ENCODE measurements at places on chromosomes 11 and 22.
A peak's percentile ranks its signal among the peaks of the same experiment; 100 is the strongest.

DNA sequence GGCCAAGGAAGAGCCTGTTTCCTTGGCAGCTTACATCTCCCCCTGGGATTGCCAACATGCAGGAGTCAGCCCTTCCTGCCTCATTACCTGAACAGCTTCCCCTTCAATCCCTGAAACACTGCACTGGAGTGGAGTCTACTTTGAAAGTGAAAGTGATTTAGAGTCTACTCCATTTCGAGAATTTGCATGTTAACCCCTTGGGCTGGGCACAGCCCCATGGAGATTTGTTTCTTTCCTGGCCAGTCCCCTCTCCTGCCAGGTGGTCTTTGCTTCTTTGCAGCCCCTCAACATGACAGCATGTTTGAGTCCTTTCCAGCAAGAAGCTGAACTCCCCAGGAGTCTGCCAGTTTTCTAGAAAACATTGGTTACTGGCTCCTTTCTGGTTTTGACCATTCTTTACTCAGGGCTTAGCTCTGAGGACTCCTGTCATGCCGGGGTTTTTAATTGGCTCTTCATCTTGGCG lies 59.9 kb downstream of the TRAF6 start:
- DNase-seq = no peak

- DNase-seq = no peak
These were observed 98.5 kb upstream of the RTL6 start for GRCh38 chr22:44596396-44597125.

DNA sequence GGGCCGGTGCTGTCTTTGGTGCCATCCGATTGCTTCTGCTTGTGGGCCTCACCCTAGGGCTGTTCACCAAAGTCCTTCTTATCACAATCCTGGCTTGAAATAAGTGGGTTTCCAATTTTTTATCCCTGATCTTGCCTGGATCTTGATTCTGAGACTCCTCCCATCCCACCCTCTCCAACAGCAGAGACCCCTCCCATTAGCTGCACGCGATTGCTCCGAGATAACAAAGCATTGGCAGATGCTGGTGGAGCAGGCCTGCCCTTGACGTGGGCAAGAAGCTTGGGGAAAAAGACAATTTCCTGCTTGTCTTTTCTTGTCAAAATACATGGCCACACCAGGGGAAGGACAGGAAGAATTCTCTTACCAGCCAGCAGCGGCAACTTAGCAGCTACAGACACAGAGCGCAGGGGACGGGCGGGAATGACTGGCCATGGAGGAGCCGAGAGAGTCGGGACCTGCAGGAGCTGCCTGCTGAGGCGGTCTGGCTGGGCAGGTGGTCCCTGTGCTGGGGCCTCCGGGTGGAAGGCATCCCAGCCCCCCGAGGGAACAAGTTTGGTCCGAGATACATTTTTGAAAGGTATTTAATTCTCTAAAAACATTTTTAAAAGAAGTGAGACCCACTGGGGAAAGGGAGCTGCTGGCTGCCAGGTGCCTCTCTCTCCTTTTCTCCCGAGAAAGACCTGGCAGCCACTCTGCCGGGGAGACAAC lies 9.7 kb upstream of the BID start:
- DNase-seq = no peak

DNA sequence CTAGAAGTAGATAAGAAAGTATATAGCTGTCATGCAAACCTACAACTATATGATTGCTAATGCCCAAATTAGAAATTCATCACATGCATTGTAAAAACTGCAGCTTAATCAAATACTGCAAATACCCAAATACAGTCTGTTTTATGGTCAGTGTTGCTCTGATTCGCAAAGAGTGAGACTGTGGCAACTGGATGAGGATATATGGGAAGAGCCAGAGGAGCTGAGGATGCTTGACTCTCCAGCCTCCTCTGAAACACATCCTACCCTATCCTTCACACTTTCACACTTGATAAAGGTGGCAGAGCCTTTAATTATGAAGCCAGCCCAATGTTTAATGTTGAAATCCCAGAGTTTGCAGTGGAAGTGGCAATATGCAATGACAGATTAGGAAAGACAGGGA lies 21.9 kb upstream of the OR2AT4 start:
- no peak for DNase-seq

DNA sequence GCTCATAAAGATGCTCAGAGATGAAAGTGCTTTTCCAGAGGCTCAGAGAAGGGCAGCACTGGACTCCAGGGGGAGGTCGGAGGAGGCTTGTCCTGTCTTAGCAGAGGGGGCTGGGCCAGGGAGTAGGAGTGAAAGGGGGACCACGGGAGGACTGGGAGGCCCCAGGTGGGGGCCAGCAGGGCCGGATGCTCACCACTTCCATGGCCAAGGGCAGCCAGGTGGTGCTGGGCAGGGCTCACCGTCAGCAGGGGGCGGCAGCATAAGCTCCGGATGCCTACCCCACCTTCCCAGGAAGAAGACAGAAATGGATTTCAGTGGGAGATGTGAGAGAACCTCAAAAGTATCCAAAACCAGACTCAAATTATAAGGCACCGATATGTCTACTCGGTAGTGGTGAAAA lies 11.0 kb downstream of the RAB36 start:
- DNase-seq = no peak

DNA sequence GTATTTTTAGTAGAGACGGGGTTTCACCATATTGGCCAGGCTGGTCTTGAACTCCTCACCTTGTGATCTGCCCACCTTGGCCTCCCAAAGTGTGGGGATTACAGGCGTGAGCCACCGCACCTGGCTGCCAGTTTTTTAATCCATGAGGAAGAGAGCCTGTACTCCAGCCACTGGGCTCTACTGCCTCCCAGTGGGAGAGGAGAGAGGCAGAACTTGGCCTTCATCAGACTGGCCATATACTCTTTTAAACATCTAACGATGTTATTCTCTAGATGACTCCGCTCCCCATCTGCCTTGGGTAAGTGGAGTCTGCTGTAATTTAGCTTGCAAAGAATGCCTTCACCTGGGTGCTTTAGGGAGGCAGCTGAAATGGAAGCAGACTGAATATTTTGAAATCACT lies 34.6 kb downstream of the SLC6A5 start:
- no peak for DNase-seq

DNA sequence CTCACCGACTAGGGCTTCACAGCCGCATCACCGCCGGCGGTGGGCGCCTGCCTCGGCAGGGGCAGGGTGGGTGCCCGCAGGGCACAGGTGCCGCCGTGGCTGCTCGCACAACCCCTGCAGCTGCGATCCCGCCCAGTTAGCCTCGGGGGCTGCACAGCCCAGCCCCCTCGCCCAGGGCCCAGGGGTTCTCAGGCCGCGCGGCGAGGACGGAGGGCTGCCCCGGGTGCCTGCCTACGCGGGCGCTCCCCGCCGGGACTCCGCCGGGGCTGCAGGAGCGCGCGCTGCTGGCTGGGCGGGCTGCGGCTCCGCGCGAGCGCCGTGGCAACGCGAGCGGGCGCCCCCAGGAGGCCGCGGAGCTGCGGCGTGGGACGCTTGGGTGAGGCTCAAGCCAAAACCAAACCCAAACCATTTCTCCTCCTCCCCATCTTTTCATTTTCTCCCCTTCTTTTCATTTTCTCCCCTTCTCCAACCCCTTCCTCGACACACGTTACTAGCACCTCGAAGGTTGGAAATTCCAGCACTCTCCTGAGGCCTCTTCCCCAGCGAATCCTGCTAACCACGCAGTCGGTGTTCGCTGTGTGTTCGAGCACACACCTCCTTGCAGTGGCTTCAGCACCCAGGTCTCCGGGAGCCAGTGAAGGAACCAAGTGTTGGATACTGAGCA lies at the start of gene MICAL3:
MICAL3 (minus strand) TSS at position 286 of the 664 bp plus-strand sequence. CDS start 117,749 bp downstream, outside the sequence.
- DNase-seq = no peak

- DNase-seq = no peak
These were observed 26.0 kb downstream of the CHID1 start for GRCh38 chr11:884578-885070.

DNA sequence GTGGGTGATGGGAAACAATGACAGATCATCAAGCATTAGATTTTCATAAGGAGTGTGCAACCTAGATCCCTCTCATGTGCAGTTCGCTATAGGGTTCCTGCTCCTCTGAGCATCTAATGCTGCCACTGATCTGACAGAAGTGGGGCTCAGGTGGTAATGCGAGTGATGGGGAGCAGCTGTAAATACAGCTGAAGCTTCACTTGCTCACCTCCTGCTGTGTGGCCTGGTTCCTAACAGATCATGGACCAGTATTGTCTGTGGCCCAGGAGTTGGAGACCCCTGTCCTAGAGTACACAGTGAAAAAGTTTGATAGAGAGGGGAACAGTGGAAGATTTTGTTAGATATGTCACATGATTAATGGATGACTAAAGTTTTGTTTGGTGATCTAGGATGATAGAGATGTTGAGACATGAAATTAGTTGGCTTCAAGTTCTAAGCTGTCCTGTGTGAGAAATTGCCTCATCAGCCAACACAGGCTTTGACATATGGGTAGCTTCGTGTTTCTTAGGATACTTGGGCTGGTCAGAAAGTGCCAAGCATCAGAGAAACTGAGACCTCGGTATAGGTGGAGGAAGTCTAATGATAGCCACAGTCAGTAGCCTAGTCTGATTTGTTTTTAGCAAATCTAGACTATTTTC lies 47.4 kb downstream of the ARHGEF12 start:
- DNase-seq = no peak

GRCh38 chr11:37333345-37333744 lies 735.3 kb upstream of the RAG2 start:
- DNase-seq = no peak

- DNase-seq = no peak
These were observed 391.3 kb downstream of the NXPE2 start for GRCh38 chr11:115069599-115069998.

GRCh38 chr11:2518983-2519340 lies 74.2 kb downstream of the KCNQ1 start:
- DNase-seq = no peak

DNA sequence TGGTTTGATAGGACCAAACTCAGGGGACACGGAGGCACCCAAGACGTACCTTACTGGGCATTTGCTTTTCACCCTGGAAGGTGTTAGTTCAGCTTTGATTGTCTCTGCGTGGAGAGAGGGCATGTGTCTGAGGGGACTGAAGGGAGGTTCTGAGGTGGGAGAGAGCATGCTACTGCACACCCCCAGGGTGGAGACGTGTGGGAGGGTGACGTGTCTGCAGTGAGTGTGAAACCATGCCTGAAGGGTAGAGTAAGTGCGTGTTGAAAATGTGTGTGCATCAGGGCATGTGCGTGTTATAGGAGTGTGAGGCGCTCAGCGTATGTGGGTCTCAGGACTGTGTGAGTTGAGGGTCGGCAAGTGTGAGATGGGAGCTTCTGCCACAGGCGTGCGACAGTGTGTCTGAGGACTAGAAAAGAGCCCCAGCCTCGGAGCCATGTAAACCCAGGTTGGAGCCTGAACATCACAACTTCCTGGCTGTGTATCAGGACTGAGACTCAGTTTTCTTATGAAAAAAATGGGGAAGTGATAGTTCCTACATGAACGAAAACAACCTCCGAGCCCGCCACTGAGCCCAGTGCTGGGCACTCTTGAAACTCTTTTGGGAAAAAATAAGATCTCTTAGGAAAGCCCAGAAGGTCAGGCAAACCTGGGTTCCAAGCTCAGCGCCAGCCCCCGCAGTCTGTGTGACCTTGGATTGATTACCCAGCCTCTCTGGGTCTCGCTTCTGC lies 11.8 kb upstream of the KCNJ11 start:
- DNase-seq = no peak

GRCh38 chr22:45195616-45196015 lies 31.9 kb downstream of the NUP50 start:
- no peak for DNase-seq

DNA sequence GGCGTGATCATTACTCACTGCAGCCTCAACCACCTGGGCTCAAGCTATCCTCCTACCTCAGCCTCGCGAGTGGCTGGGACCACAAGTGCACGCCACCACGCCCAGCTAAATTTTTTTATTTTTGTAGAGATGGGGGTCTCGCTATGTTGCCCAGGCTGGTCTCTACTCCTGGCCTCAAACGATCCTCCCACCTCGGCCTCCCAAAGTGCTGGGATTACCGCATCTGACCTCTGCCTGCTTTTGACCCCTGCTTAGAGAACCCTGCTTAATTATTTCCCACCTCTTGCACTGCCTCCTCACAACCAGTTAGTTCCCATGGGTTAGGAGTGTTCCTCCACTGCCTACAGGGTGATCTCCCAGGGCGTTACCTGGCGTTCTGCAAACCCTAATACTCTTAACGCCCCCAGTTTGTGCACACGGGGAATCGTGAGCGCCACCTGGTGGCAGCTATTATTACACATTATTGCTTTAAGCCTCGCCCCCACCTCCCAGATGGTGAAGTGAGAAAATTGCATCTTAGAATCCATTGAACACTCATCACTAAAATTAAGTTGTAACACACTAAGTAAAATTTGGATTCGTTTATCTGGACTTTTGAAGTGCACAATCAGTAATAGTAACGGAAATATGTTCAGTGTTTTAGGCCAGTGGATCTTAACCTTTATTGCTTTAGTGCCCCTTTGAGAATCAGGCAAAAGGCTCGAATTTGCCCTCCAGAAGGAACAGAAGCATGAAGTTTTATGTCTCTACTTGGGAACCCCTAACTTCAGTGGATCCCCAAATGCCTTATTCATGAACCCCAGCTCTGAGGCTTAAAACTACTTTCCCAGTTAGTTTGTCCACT lies 61.4 kb upstream of the ASPHD2 start:
- DNase-seq = peak; percentile 5

GRCh38 chr11:113314389-113315301 lies at the start of gene TTC12:
Gene TTC12 (plus strand): TSS chr11:113314583. CDS start chr11:113316258, 1,675 bp downstream.
- peak; percentile 65 for DNase-seq

GRCh38 chr22:40462195-40462984 lies 92.0 kb downstream of the SGSM3 start:
- no peak for DNase-seq

DNA sequence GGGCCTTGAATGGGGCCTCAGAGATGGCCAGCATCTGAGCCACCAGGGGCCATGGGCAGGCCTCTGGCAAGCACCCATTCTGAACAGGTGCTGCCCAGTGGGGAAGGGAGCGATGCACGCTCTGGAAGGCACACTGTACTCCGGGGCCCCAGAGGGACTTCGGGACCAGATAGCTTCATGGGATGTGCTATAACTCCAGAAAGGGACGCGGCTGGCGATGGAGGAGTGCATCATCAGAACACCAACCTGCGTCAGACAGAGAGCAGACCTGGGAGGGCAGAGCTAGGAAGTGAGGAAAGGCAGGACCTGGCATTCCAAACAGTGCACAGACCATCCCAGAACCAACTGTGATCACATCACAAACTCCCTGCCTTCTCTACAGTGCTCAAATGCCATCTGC lies 16.8 kb downstream of the DGCR2 start:
- no peak for DNase-seq

DNA sequence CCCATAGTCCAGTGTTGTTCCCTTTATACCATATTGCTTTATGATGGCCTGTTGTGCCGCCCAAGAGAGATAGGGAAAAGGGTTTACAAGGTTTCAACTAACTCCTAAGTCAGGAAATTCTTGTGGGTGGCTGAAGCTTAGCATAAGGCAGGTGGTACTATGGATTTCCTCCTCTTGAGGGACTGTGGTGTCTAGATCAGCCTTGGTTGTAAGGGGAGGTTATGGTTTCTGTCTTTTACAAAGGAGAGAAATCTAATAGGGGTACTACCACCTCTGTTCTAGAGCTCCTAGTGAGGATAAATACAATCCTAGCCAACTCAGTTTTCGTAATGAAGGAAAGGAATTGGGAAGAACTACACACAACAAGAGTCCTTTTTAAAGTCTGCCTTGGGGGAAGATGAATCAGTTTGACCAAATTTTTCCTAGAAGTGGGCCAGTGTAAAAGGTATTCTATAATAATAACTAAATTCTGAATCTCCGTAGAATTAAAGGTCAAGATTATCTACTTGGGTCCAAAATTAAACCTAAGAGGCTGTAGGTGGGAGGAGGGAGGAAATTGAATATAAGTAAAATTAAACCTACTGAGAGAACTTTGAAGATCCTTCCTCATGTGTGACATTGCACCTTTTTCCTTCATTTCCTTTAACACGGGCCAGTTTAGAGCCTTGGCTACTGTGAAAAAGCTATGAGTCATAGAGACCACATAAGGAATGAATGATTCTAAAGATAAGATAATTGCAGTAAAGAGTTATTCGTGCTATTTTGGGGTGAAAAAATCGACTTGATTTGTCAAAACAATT lies 17.2 kb downstream of the DLAT start:
- DNase-seq = no peak

All from NK-92 treated with Interleukin-12 subunit alpha and Interleukin-12 subunit beta, amount 100 ng/mL, for 24 hours (cell line).